ENCODE measurements at places on chromosomes 13 and 19. TPM values are rescaled to one million over a fixed set of nuclear protein-coding genes. Genes with fewer than 3 reads are reported as not detected.

Gene CEACAM21
- not detected for polyA plus RNA-seq

Gene IGSF23
- 0.51 TPM for polyA plus RNA-seq

Gene ALKBH6
- 17.5 TPM for polyA plus RNA-seq

Gene LGALS14
- polyA plus RNA-seq = not detected

Gene IGFL2
- polyA plus RNA-seq = not detected

Gene ICAM5
- 9.2 TPM for polyA plus RNA-seq

- DNase-seq = no peak
Observed at GRCh38 chr19:45711851-45712698, 18.6 kb downstream of the FBXO46 start.

DNA sequence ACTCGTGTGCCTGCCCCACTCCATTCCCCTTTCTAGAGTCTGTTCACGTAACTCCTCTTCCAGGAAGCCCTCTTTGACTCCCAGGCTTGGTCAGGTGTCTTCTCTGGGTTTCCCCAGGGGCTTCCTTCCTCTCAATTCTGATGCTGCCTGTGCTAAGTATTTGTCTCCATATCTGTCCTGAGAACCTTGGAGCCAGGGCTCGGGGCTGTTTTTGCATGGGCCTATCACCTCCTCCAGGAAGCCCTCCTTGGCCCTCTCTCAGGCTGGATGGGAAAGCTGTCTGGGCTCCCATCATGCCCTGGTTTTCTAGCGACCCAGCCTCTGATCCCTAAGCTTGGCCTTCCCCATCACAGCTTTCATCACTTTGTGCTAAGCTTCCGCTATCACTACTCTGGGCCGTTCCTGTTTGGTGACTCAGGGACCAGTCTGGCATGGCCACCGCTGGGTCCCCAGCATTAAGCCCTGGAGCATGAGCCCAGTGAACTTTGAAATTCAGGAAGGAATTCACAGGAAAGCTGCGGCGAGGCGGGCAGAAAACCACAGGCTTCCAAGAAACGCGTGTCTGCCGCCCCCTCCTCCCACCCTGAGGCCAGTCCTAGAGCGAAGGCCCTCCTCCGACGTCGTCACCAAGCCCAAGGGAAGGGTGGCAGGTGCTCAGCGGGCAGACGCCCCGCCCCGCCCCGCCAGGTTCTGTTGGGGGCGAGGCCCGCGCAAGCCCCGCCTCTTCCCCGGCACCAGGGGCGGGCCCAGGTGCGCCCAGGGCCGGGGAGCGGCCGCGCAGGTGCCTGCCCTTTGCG lies 486 bp upstream of the SPINT2 start:
- DNase-seq = no peak

DNA sequence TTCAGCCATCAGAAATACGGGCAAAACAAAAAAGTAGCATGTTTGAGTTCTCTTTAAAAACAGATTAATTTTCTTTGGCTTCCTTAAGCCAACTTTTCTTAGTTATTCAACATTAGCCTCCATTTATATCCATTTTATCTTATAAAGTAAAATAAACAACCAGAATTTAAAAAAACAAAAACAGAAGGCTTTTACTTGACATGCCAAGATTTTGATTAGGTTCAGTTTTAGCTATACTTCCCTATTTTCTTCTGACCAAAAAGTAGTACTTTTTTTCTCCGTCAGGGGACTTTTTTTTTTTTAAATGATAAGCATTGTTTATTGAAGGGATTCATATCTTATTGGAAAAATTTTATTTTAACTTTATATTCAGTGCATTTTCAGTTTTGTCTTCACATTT lies 18.1 kb downstream of the RNASEH2B start:
- DNase-seq = no peak

DNA sequence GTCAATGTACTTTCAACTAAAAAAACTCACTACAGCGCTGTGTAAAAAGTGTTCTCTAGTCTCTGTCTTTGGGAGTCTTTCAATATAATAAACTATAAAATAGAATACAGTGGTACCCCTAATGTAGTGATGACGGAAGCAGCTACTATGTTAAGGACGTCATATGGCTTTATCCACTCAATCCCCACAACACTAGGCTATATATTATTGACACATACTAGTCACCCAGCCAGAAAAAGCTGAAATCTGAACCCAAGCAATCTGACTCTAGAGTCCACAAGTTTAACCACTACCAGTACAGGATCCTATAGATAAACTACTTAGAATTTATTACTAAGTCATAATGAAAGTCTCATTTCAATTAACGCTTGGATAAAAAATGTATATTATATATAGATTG lies 48.3 kb downstream of the ELF1 start:
- no peak for DNase-seq

GRCh38 chr13:91347202-91347995 lies at the start of gene MIR17HG:
MIR17HG (plus strand) TSS chr13:91347687.
- peak; percentile 28 for DNase-seq
